NCI-H69 (cell line): ENCODE measurements at places on chromosomes 3 and 15.

GRCh38 chr3:102026656-102027055 is 177.3 kb downstream of the NFKBIZ start:
- DNase-seq, result no peak

DNA sequence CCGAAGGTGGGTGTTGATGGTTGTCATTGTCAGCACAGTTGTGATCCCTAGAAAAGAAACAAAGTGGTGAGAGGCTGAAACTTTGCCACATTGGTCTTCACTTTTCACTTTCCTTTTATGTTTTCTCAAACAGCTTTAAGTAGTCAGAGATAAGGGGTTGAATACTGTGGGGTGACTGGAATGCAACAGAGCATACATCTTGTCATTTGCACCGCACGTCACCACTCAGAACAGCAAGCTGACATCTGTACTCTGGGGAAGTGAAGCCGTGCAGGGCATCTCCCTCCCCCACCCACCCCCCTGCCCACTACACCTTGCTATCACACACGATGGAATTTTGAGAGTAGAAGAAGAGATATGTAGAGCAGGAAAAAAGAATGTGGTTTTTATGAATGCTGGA is 211.7 kb downstream of the GABRB3 start:
- no peak for DNase-seq

- peak; percentile 63 for DNase-seq
These were observed 75.0 kb downstream of the STARD9 start for GRCh38 chr15:42650208-42651066.

- DNase-seq, result no peak
These were observed 72.8 kb upstream of the MYO5C start for GRCh38 chr15:52368402-52368801.

GRCh38 chr3:136751316-136752171 is 634 bp downstream of the STAG1 start:
- peak; percentile 91 for DNase-seq

DNA sequence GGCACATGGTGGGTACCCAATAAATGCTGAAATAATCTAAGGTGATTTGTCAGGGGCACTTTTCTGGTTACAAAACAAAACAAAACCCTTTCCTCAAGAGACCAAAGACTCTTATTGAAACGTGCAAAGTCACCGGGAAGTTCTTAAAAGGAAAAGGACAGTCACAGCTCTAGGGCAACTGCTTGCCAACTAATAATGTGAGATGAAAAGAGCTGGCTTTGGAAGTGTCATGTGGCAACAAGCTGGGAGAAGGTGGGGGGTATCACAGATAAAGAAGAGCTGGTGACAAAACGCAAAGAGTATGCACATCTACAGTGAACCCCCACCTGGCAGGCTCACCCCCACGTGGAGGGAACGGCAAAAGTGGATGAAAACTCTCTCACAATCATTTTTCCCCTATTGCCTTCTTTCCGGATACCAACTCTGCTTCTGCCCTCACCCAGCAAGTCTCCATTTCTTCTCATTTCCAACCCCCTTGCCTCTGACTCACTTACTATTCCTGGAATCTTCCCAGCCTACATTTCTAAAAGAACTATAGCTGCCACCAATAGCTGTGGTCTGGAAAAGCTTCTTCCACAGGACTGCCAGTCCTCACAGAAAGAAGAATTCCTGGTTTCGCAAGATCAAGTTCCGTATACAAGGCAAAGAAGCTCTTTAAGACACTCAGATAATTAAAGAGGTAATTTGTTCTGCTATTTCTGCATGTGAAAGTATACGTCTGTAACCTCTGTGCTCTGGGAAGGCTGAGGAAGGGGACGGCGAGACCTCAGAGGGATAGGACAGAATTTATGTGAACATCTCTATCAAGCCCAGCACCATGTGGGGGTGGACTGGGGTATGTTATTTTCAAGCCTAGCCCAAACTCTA is 21.8 kb upstream of the ANPEP start:
- DNase-seq, result no peak

DNA sequence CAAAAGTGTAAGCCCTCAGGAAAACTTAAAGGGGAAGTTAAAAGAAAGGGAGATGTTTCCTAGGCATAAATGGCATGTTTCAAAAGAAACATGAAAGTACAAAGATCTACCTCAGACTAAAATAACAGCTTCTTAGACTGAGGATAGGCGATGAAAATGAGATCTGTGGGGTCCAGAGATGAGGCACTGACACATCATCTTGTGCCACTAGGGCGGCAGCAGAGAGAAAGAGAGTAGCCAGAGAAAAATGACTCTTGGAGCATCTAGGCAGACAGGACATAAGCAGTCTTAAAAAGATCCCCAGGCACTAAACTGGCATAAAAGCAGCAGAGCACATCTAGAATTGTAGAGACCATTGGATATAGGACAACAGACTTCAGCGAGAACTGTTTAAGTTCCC is 42.5 kb upstream of the RFX7 start:
- peak; percentile 37 for DNase-seq

GRCh38 chr3:33717616-33717865 is 513 bp downstream of the CLASP2 start:
- DNase-seq, result no peak

GRCh38 chr3:71433631-71434030 is 149.9 kb downstream of the FOXP1 start:
- no peak for DNase-seq

- no peak for DNase-seq
These were observed 365.1 kb upstream of the ICE2 start for GRCh38 chr15:60844010-60844409.

DNA sequence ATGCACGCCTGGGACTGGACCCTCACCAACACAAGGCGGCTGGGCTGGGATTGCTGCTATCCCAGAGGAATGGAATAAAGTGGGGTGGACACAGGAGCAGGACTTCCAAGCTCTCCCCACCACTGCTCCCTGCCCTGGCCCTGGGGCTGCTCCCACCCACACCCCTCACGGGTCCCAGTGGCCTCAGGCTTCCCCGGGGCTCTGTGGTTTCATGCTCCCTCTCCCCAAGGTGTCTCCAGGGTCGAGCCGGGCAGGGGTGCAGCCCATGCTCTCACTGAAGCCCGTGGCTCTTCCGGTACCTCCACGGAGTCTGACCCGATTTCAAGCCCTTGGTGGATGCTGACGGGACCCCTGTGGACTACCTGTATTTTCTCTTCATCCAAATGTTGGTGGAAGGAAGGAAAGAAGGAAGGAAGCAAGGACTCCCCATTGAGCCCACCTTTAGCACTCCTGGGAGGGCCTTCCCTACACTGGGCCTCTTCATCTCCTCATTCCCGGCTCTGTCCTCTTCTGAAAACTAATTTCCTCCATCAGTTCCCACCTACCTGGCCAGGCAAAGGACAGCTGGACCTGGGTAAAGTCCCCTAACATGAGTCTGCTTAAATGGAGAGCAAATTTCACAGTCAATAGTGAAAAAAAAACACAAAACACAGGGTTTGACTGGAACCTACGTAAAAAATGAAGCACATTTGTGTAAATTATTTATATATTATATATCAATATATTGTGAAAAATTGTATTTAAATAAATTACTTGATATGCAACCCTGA is 44.0 kb upstream of the PCSK6 start:
- no peak for DNase-seq

GRCh38 chr15:84922530-84922929 is 38.1 kb downstream of the SLC28A1 start:
- DNase-seq, result no peak

GRCh38 chr3:78022232-78022631 is 982.3 kb downstream of the ROBO2 start:
- DNase-seq, result no peak

DNA sequence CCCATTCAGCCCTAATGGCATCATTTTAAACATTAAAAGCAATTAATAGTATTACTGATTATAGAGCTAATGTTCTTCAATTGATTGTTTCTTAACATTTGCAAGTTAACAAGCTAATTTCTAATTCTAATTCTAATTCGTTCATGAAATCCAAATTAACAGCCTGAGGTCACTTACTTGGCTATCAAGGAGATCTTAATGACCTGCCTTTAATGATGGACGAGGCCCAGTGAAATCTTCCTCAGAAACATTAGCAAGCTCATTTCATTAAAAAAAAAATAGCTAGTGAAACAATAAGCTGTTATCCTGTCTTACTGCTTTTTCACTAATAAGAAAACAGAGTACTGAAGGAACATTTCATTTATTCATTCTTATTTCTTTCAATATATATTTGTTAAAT is 15.4 kb upstream of the RNF7 start:
- DNase-seq, result no peak

DNA sequence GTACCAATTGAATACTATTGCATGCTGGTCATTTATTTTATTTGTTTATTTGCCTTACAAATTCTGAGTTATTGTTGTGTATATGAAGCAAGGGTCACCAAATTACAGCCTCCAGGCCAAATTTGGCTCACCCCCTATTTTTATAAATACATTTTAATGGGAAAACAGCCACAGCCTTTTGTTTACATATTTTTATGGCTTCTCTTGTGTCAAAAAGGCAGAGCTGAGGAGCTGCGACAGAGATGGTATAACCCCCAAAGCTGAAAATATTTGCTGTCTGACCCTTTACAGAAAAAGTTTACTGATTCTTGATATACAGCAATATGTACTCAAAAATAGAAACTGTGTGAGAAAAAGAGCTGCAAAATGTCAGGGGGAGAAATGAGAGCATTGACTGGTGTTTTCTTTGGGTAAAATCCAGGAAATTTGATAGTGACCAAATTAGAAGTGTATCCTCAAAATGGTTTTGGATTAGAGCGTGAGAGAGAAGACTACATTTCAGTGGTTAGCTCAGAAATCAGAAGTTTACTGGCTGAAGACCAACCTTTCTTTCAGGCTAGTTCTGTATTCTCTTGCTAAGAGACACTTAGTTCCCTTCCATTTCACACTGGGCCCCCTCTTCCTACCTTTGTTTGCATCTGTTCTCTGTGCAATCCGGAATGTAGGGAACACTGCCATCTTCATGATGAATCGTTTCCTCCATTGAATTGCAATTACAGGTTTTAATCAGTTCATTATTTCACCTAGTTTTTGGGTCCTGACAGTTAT is 757.8 kb downstream of the AGBL1 start:
- peak; percentile 6 for DNase-seq

DNA sequence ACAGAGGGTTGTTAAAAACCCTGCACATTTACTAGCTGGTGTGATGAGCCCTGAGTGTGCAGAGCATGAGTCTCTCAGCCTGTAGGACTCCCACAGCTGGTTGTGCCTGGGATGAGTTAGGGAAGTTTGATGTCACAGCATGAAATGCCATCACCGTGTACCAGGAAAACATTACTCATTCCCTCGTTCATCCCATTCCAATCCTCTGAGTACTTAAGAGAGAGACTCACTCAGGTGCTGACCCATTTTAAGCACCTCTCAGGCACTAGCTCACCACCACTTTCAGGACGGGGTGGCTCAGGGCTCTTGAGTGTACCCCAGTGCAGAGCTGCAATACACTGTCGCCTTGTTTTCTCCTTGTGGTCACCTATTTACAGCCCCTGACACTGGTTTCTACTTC is 18.7 kb downstream of the MGLL start:
- DNase-seq, result peak; percentile 5

DNA sequence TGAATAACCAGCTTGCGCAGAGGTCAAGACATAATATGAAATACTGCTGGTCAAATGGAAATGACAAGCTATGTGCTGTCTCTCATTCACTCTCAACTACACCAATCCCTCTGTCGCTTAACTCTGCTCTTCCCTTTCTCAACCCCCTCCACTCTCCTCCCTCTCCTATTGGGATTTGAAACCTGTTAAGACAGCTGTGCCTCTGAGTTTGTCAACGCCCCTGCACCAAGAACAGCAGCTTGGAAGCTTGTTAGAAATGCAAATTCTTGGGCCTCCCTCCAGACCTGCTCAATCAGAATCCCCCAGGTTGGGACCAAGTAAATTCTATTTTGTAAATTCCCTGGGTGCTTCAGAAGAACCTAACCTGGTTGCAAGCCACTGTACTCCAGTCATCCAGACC is 149.7 kb upstream of the ATP2B2 start:
- DNase-seq, result no peak

- DNase-seq, result peak; percentile 67
These were observed 8.2 kb upstream of the GRIP2 start for GRCh38 chr3:14548321-14548729.

DNA sequence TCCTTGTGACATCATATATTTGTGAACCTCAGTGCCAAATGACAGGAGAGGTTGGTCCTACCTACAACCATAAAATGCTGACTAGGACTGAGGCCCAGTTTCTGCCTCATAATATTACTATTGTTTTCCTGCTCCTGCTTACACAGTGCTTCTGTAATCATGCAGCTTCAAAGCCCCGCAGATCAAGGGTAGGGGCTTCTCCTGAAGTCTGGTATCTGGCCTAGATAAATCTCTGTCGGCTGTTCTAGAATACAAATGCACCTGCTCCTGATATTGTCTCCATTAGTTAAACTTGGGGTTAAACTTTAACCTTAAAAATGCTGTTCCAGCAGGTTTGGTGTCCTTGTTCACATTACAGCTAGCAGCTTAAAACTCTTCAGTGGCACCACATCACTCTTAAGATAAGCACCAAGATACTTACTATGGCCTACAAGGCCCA is 552.4 kb downstream of the TUSC7 start:
- no peak for DNase-seq

DNA sequence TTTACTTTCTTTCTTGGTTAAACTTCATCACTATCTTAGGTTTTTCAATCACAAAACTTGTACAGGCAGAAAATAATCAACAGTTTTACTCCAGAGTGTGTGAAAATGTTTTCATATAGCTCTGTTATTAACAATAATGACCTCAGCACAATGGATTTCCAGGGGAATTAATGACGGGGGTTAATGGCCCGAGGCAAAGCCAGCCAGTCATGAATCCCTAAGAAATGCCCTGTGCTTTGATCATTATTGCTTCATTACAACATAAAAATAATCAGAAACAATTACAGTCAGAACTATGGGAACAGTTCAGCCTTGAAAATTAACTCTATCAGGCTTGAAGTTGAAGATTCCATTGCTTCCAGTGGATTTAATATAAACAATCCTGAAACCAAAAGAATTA is 875.4 kb downstream of the ROBO2 start:
- DNase-seq, result no peak

DNA sequence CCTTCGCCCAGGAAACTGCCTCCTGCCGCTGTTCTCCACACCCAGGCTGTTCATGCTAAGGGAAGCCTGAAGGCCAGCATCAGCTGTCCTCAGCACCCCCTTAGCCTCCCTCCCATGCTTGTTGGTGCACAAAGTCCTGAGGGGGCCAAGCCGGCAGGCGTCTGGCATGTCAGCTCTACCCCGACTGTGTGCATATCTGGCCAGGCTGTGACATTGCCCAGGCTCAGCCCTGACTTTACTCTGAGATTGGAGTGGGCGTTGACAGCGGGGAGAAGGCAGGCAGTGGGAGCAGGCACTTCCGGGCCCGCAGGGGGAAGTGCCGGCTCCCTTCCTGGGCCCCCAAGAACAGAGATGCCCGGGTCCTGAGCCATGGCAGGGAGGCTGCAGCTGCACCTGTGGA is 492.2 kb downstream of the AGBL1 start:
- no peak for DNase-seq
